ENCODE measurements at places on chromosomes 7 and 10.

DNA sequence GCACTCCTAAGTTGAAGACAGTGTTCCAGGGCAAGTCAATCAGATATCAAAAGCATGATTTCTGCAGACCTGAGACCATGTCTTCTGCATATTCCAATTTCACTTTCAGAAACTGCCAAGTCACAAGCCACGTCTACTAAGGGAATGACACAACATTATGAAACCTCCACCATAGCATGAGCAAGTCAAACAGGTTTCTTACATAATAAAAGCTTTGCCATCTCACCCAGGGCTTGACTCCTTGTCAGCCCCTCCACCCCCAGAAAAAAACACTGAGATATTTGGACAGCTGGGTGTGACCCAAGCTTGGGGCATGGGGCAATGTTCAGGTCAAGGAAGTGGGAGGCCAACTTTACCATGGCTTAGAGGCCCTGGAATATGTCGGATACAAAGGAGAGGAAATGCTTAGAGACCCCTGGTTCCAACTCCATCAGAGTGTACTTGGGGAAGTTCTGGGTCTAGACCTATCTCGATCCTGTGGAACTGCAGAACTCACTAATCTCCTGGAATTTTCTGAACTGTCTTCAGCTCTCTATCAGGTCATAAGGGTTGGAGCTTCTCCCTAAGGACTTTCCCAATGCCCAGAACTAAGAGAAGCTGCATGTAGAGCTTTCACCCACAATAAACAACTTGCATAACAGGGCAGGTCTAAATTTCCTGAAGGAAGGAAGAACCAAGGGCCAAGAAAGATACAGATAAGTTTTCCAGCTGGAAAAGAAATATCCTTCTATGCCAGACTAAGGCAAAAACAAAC lies 80.6 kb upstream of the NAMPT start:
- no peak for DNase-seq

DNA sequence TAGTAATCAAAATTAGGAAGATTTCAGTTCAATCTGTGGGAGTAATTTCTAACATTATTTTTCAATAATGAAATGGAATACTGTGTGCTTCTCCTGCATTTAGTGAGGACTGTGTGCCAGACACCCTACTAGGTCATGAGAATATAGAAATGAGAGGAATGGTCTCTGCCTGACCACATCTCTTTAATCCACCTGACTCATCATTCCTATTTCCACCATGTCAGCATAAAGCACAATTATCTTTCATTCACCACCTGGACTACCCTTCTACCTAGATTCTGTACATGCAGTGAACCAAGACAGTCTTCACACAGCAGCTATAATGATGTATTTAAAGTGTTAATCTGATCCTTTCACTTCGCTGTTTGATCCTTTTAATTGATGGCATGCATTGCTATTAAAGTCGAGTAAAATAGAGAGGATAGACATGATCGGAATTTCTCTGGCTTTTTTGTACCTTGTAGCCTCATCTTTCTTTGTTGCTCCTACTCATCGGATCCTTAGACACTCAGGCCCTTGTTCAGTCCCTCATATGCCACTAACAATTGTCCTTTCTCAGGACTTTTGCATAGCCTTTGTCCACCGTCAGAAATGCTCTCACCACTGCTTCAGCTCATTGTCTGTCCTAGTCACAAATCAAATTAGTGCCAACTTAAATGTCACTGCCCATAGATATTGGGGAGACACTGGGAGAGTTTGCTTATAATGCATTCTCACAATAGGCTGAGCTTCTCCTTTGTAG lies 1037.1 kb downstream of the REEP3 start:
- DNase-seq = no peak

DNA sequence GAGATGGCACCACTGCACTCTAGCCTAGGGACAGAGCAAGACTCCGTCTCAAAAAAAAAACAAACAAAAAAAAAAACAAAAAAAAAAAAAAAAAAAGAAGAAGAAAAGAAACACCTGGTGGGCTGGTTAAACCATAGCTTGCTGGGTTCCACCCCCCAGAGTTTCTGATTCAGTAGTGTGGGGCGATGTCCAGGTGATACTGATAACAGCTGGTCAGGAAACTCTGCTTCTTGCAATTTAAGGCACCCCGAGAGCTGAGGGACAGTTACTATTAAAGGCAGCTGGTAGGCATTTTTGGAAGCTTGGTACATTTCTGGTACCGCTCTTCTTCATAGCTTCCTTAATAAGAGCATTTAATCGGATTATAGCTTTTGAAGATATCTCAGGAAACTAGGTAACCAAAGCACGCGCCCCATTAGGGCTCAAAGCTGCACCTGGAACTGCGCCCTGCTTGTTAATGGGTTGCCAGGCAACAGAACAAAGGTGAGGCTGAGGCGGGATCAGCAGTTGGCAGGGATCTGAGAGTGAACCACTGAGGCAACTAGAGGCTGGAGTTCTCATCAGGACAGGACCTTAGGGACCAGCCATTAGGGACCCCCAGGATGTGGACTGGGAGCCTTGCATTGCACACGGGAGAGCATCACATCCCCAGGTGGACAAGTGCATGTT lies 6.5 kb upstream of the SDK1 start:
- DNase-seq = no peak

DNA sequence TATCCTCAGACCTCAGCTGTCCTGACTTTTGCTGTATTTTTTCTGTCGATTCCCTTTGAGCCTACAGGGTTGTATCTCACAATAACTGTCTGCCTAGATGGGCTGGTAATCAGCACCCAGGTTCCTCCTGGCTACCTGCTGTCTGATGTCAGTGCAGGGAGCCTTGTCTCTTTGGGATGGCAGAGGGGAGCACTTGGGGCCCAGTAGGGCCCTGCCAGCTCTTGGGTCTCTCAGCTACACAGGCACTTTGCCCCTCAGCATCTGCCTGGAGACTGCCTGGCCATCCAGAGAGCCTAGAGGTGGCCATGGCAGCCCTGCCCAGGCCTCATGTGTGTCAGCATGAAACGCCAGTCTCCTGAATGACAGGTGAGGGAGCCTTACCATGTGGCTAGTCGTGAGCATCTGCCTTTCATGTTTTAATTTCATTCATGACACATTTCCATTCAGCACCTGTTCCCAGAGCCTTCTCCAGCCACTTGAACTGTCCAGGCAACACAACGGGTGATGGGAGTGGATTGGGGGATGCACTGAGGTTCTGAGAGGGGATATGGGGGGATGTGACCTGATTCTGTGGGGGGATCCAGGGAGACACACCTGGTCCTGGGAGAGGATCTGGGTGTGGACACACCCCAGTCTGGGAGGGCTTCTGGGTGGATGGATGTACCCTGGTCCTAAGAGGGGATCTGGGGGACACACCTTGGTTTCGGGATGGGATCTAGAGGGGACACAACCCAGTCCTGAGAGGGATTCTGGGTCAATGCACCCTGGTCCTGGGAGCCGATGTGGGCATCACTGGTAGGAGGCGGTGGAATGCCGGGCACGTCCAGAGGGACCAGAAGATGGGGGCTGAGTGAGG lies 21.9 kb downstream of the ADCY1 start:
- no peak for DNase-seq

GRCh38 chr10:35564341-35564968 lies 40.7 kb upstream of the GJD4 start:
- DNase-seq = no peak

- DNase-seq = no peak
These were observed 194.1 kb downstream of the CACNB2 start for GRCh38 chr10:18334116-18334867.

GRCh38 chr10:17062009-17062408 lies 67.6 kb downstream of the CUBN start:
- DNase-seq = peak; percentile 83

GRCh38 chr10:75746356-75746755 lies 314.9 kb downstream of the LRMDA start:
- no peak for DNase-seq

DNA sequence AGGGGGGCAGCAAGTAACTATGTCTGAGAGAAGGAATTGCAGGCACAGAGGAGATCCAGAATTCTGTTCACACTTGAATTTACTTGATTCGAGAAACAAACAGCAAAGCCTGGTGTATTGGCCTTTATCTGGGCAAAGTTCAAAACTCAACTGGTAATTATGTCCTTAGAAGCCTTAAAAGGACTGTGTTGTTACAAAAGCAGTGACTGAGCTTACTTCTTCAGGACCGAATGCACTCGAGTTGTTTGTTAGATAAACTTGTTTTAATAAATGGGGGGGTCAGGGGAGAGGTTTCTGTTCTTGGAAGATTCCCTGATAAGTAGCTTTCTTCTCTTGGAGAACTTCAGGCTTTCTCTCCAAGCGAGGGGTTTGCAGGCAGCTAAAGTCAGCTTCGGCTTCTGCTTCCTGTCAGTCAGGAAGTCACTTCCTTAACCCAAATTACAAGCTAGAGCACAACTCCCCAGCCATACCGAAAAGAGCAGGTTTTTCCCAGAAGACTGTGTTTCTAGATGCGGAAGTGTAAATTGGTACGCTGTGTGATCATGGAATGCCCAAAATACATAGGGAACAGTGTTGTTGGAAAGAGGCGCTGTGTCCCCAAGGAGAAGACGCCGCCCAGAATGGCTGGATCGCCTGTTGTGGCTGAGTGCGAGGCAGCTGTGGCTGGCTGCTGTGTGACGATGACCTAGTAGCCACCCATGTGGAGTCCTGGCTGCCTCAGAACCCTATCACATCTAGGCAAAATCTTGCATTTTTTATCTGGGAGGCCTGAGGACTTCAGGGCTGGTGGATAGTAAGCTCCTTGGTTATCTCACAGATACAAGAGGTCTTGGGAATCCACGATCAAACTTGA lies 110.4 kb downstream of the TCF7L2 start:
- no peak for DNase-seq

- DNase-seq = no peak
These were observed 359.1 kb upstream of the VSTM2A start for GRCh38 chr7:54183055-54183454.

GRCh38 chr7:108308903-108309302 lies 147.3 kb downstream of the NRCAM start:
- peak; percentile 61 for DNase-seq

- no peak for DNase-seq
These were observed 2.0 kb downstream of the ACSM6 start for GRCh38 chr10:95196046-95196445.

DNA sequence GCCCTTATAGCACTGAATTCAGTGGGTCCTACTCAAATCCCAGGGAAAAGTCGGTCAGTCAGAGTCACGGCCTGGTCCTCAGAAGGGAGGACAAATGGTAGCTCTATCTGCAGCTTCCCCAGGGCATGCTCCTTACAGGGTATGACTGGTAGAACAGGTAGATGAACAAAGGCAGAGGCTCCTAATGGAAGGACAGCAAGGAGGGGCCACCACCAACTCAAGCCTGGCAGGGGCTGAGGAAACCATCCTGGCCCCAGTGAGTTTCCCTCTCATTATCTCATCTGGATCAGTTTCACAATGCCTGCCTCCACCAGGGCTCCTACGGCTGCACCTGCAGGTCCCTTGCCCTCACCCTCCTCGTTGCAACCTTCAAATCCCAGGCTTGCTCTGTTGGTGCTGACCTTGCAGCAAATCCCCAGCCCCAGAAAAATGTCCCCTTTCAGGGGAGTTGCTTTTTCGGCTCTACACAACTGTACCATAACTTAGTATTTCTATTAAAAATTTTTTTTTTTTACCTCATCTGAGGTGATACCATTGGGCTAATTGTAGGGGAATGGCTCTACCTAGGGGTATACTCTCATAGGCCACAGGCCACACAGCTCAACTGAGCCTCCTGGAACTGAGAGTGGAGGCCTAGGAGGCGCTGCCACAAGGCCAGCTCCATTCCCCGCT lies 2.4 kb upstream of the MYO1G start:
- no peak for DNase-seq

DNA sequence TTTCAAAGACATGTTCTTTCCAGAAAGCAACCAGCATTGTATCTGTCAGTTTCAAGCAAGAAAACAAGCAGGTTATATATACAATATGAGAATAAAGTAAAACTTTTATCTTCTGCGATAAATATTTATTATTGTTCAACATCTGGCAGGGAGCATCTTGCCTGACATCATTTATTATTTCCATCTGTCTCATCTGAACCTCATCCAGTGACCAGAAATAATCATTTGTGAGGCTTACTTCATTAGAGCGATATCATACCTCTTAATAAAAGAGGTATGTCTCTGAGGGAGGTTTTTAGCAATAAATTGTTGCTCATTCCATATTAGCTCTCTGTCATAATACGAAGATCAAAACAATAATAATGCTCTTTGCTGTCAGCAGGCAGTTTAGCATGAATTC lies 226.1 kb downstream of the CDC14C start:
- DNase-seq = no peak

DNA sequence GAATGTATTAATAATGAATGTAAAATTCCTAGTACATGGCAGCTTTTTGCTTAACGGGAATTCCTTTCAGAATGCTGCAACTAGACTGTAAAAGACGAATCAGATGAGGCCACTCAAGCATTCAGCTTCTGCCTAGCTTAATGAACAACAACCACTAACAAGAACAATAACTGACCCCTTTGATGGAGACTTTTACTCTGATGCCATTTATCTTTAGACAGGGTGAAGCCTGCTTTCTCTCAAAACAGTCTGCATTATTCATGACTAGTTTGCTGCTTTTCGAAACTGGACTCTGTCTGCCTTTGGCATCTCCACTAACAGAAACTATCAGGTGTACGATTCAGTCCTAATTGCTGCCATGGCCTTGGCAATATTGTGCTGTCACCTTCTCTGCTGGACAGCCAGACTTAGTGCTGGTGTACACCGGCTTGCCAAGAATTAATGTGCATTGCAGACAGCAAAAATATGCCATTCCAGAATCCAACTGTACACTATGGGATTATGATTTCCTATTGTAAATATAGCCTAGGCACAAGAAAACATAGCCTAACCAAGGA lies 295.5 kb upstream of the CDC14C start:
- no peak for DNase-seq

GRCh38 chr10:131844529-131845084 lies 56.2 kb upstream of the PPP2R2D start:
- no peak for DNase-seq

GRCh38 chr10:75428434-75429158 lies 2.8 kb upstream of the LRMDA start:
- peak; percentile 79 for DNase-seq

GRCh38 chr10:91335147-91335546 lies 75.0 kb upstream of the HECTD2 start:
- DNase-seq = no peak

DNA sequence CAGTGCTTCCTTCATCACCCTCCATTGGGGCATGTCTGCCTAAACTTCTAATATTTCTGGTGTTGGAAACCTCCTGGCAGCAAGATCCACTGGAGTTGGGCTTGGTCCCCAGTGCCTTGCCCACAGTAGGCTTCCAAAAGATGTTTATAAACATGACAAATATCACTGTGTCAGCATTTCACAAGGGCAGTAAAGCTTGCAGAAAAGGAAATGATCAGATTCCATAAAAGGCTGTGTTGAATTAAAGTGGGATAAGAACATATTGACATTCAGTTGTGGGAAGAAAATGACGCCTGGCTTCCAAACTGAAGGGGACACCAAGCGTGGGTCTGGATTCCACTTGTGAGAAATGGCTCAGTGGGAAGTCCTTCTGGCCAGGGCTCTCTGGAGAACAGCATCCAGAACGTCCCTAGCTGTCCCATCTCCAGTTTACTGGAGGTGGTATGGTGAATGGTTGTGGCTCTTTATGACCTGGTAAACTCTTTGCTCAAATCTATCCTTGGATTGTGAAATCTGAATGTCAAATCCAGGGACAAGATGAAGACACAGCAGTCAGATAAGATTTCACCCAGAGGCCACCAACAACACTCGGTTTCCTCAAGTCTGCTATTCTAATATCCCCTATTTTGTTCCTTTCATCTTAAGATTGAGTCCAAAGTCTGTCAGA lies 287.2 kb downstream of the TNS3 start:
- no peak for DNase-seq
